ENCODE measurements at places on chromosomes 16 and 17.

DNA sequence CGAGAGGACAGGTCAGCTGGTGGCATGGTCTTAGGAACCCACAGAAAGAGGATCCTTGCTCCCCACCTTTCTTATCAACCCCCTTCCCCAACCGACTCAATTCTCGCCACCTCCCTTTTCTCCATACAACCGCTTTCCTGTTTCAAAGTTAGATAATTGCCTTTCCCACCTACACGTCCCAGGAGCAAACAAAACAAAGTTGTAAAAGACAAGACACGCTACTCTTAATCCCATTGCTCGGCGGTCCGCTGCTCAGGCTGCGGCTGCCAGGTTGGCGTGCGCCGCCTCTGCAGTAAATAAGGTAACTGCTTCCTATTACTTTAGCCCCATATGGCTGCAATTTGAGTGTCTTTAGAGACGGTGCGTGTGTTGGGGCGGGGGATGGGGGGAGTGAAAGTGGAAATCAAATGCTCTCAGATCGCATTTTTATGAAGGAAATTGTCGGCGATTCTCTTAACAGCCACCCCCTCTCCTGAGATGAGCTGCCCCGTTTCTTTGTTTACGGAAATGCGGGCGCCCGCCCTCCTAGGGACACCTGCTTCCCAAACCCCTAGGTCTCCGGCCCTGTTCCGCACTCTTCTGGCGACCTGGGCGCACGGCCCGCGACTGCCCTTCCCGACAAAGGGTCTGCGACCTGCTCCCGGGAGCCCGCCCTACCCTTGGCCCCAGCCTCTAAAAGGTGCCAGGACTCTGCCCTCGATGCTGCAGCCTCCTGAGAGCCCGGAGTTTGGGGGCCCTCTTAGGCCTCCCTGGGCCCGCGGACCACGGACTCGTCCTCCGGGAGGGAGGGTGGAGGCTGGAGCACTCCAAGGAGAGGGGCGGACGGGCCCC lies 3.7 kb upstream of the CBX8 start:
- DNase-seq: no peak

DNA sequence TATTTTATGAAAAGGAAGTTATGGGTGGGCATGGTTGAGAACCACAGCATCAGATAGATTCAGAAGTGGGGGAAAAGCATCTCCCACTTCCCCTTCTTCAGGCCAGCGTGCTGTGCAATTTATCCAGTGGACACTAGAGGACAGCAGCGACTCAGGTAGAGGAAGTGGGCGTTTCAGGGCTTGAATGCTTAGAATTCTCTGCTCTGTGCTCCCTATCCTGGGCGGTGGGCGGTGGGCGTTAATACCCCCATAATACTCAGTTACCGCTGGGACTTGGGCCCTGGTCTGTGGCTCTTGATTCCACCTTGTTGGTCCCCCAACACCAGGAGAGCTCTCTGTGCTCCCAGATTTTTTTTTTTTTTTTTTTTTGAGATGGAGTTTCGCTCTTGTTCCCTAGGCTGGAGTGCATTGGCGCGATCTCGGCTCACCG lies 3.7 kb upstream of the LYZL6 start:
- DNase-seq: peak; percentile 76

DNA sequence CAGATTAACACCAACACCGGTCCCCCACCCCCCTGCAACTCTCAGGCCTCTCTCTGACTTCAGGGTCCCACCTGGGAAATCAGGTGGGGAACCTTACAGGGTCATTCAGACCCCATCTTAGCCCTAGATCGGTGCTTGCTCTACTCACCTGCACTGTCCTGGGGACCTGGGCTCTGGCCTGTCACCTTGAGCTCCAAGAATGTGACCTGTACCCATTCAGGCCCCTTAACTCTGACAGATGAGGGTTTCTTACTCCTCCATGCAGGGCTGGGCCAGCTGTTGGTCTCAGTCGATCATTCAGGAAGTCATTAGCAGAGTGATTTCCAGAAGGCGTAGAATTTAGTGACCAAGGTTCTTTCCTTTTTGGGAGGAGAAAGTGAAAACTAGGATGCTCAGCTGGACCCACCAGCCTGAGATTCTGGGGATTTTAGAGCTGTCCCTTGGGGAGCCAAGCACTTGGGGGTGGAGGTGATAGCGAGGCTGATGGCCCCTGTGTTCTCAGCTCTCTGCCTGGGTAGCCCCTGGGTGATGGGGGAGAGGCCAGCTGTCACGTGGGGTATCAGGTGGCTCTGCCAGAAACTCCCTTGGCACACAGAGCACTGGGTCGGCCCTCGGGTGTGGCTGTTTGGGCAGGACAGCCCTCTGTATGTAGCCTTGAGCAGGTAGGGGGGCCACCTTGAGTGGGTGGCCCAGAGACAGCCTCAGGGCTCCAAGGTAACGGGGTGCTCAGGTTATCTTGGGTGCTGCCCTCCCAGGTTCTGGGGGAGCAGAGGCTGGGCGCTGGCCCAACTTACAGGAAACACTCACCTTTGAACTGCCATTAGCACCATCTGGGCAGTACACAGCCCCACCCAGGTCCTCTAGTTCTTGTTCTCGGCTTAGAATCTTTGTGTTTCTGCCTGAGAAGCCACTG lies 724 bp downstream of the MVP start:
- DNase-seq: no peak

- DNase-seq: peak; percentile 67
These were observed 178.4 kb upstream of the C17orf78 start for GRCh38 chr17:37197336-37197735.

DNA sequence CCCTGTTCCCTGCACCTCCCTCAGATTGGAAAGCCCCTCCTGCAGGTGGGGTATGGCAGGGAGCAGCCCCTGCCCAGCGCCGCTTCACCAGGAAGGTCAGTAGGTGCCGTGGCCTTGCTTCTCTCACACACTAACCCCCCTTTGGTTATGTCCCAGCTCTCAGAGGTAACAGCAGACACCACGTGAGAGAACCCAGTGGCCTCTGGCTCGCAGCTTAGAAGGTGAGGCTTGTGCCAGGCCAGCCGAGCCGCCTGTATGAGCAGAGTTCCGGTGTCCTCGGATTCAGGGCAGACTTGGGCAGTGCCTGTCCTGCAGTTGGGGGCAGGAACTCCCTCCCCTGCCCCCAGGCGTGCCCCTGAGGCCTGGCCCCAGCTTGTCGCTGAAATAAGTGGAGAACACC lies 47.1 kb downstream of the PRMT7 start:
- no peak for DNase-seq

GRCh38 chr16:81652798-81653505 lies 126.1 kb upstream of the PLCG2 start:
- no peak for DNase-seq

DNA sequence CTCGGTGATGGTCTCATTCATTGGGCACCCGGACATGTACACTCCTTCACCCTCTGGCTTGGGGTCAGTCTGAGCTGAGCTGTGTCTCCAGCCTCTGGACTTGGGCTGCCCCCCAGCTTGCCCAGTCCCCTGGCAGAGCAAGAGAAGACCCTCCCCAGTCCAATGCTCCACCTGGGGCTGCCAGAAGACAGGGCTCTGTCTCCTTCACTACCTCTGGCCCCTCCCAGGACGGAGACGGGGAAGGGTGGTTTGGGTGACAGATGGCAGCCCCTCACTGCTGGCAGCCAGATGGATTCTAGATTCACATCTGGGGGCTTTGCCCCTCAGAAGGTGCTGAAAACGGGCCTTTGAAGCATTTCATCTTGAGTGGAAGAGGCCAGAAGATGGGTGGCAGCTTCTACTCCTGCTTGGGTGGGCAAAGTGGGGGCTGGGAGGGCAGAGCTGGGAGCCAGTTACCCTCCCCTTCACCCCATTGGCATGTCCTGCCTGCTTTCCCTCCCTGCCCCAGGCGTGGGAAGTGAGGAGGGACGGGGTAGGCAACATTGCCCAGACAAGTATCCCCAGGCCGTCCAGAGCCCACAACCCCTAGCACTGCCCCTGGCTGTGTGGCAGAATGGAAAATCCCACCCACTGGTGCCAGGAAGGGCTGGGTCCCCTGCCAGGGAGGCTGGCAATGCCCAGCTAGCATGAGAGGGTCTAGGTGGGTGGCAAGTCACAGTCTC lies 13.9 kb downstream of the NGFR start:
- DNase-seq: no peak

DNA sequence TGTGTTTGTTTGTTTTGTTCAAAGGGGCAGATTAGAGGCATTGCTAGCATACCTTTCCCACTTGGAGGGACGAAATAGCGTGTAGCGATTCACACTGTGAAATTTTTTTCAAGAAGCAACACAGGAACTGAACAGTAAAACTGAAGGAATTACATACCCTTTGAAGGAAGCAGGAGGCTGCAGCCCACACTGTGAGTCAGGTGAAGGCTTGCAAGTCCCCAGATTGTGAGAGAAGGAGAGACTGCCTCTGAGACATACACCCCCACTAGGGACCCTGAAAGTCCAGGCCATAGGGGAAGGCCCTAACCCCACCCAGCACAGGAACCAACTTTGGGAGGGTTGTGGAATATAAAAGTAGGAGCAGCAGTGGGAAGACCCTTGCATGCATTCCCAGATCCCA lies 69.6 kb upstream of the HS3ST3A1 start:
- DNase-seq: no peak

DNA sequence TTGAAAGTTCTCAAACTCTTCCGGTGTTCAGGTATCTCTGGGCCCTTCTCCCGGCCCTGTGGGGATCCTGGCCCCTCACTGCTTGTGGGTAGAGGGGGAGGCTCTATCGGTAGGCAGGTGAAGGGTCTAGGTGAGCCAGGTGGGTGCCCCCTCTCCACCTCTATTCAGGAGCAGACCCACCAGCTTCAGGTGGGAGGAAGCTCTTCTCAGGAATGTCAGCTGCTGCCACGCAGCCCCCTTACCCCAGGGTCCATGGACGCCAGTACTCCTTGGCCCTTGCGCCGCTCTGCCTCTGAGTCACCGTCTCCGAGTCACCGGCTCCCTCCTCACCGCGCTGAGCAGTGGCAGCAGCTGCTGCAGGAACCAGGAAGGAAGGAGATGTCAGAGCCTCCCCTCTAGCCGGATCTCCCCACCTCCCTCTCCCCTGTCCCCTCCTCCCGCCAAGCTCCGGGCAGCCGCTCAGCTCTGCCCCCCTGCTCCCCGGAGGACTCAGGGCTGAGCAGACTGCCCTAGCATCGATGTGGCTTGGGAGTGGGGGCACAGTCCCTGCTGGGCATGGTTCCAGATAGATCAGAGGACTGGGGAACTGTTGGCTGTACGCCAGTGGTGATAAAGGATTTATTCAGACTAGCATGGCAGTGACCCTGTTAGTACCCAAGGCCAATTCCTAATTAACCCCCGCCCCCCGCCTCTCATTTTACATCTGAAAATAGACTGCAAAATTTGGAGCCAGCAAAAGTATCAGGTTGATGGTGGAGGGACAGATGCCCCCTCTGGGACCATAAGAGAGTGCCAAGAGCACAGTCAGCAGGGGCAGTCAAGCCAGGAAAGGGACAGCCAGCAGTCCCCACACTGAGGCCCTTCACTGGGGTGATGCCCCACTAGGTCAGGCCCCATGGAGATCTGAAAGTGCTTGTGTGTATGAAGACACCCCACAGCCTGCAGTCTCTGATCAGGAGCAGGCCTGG lies at the start of gene OSBPL7:
Gene OSBPL7, minus strand, starts transcription at position 371 of the 968 bp plus-strand sequence. CDS start 1,516 bp downstream, outside the sequence.
- peak; percentile 94 for DNase-seq

GRCh38 chr16:426115-426905 lies 861 bp downstream of the RAB11FIP3 start:
- DNase-seq: no peak

DNA sequence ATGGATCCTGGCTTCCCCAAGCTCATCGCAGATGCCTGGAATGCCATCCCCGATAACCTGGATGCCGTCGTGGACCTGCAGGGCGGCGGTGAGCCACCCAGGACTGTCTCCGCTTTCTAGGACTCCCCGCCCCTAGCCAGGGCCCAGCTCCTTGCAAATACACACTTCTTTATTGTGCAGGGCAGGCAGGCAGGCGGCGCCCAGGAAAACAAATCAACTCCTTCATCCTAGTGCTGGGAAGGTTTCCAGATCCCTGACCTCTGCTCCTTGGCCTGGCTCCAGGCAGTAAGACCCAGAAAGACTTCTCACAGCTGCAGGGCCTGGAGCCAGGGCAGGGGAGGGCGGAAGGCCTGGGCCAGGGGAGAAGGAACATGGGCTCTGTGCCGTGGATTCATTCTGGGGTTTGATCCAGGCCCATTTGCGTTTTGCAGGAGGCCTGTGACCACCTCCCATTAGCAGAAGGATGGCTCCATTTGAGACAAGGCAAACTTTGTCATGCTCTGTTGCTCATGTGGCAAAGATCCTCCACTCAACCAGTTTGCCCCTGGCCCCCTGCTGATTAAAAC lies 6.0 kb upstream of the LPCAT2 start:
- DNase-seq: no peak

DNA sequence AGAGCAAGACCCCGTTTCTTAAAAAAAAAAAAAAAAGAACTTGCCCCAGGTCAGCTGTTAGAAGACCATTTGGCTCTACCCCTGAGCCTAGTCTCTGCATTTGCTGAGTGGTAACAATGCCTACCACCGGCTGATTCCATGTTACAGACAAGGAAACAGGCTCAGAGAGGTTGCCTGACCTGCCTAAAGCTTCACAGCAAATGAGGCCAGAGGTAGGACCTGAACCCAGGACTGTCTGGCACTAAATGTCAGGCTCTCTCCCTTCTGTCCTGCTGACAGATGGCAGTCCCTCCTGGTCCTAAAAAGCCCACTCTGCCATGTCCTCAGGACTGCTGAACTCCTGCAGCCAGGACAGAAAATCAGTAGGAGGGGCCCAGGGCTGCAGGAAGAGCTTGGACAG lies 5.8 kb downstream of the STX1B start:
- DNase-seq: no peak

DNA sequence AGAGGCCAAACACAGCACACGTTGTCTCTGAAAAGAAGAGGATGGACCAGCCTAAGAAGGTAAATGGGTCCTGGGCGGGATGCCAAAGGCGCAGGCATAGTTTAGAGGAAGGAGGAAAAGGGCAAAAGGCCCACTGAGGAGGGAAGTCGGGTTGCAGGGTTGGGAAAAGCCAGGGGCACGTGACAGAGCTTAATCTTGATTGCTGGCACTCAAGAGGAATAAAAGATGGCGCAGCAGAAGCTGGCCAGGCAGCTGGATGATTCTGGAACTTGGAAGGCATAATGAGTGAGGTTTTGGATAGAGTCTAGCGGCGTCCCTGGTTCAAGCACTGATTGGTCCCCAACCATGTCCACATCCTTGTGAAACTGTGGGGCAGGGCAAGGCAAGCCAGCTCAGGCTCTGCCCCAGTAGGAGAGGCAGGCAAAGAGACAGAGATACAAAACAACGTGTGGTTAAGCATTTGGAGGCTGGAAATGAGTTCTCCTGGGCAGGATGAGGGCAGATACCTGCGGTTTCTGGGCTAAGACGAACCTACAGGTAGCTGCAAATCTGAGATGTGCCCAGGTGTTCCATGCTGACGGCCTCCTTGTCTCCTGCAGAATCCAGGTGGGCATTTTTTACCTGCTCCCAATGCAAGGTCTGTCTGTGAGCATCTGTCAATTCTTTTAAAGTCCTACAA lies 52.7 kb upstream of the CIBAR2 start:
- DNase-seq: no peak
